ENCODE measurements at places on chromosomes 5 and 9.

- no peak for DNase-seq
Observed at GRCh38 chr5:72999916-73000315, 44.1 kb downstream of the FCHO2 start.

- DNase-seq = no peak
Observed at GRCh38 chr9:76725011-76725546, 39.2 kb upstream of the PCA3 start.

DNA sequence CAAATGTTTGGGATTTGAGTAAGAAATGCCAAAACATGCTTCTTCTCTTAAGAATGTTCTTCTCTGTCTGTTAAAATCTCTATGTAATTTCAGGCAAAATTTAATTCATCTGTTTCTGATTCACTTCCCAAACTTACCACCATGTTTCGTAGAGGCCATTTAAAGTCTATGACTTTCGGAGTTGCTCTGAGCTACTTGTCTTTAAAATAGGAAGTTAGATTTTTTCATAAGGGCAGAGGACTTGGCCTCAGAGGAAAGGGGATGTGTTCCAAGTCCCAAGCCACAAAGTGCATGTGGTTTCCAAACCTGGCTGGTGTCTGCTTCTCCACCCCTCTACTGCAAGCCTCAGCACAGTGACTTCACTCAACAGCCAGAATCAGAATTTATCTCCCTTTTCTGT is 111.3 kb upstream of the ADRA1B start:
- no peak for DNase-seq

DNA sequence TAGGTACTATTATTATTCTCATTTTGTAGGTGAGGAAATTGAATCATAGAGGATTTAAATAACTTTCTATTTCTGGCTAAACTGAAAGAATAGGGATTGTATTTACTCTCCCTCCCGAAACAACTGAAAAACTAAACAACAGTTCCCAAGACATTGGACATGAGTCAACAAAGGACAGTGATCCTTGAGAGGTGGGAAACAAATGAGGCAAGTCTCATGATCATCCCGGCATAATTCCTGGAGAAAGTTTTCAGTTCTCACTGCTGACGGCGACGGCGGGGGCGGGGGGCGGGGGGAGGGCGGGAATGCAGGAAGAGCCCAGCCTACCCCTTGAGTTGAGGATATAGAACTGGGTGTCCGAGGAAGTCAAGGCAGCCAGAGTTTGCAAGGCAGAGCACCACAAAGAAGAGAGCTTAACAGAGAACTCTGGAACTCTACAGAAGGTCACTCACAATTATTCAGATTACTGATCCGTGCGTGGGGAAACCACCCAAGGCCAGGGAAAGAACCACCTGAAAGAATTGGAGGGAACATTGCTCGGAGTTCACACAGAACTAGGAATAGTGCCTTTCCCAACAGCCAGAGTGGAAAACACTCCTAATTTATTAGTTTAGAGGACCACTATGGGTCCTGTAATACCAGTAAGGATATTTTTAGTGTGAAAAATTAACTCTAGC is 27.4 kb upstream of the WHRN start:
- DNase-seq = no peak

DNA sequence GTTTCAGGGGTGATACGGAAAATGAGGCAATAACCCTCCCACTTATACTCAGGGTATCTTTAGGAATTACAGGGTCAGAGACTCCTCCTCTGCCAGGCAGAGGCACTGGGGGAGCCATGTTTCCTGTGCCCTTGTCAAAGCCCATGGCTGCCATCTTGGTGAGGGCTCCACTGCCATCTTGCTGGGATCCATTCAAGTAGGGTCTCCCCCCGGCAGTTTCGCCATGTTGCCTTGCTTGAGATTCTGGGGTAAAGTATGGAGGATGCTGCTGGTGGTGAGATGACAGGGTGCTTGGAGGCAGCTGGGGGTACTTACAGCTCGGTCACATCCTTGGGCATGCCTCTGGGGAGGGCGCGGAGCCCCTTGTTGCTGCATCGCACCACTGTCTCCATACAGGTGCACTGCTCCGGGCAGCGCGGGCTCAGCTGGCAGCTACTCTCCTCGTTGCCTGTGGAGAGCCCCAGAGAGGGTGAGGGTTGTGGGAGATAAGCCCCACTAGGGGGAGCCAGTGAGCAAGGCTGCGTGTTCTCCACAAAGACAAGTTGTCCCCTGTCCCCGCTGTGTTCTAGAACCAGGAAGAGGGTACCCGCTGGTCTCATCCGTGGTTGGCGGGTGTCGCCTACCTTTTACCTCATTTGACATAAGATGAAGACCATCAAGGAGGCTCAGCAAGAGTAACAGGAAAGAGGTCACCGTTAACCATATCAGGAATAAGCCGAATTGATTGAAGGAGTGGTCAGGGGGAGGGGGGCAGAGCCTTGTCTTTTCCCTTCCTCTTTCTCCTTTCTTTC is 169.0 kb upstream of the PANK3 start:
- DNase-seq = no peak
